ENCODE measurements at places on chromosomes 1 and 21.

DNA sequence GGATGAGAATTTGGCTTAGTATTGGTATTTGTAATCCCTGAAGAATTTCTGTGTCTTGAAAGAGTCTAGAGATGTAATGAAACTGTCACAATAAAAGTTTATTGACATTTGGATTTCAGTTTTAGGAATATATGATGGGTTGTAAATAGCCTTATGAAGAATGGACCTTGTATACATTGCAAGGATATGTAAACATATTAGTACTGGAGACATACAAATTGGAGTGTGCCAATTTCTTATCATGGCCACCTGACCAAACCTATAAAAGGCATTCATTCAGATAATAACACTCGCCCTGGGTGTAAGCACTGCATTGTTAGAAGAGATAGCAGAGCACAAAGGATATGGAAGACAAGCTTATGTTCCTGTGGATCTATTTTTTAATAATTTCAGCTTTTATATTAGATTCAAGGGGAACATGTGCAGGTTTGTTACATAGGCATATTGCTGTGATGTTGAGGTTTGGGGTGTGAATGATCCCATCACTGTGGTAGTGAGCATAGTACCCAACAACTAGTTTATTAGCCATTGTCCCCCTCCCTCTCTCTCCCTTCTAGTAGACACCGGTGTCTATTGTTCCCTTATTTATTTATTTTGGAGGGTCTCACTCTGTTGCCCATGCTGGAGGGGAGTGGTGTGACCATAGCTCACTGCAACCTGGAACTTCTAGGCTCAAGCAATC, 8.6 kb downstream of the S1PR1 start:
- no peak for DNase-seq

GRCh38 chr1:64122588-64122987, 80.8 kb upstream of the UBE2U start:
- no peak for DNase-seq

DNA sequence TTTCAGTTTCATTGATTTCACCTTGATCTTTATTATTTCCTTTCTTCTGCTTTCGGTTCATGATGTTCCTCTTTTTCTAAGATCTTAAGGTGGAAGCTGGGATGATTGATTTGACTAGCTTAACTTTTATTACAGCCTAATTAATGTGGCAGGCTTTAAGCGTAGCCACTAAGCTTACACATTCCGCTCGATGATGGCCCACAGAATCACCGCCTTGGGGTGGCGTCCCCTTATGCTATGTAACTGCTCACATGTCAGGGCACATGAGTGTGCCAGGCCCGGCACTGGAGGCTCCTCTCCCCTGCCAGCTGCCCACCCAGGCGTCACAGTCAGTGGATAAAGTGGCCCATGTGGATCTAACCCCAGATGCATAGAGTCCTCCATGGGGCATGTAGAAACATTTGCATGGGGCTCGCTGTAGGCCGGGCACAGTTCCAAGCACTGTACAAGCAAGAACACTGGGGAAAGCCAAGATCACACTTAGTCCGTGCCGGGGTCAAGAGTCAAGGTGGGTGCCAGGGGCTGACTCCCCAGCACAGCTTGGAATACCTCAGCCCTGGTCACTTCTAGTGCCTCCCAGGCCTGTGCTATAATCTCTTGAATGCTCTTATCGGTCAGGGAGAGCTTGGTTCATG, 41.7 kb downstream of the PKNOX1 start:
- DNase-seq = no peak

- DNase-seq = no peak
Observed at GRCh38 chr21:31943561-31943960, 70.7 kb downstream of the HUNK start.

DNA sequence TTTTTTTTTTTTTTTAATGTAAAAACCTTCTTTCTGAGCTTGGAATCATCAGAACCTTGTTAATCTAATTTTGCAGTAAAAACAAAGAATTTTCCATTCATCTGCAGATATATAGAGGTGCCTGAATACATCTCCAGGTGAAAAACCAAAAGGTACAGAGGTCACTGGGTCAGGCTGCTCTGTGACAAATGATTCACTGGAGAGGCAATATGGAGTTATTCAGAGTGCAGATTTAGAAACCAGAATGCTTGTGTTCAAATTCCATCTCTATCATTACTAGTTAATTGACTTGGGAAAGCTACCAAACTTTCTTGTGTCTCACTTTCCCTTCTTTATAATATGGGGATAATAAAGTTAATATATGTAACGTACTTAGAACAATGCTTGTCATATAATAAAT, 51.5 kb upstream of the C1orf53 start:
- DNase-seq = no peak

GRCh38 chr1:41330588-41331545, 30.4 kb upstream of the FOXO6 start:
- no peak for DNase-seq

DNA sequence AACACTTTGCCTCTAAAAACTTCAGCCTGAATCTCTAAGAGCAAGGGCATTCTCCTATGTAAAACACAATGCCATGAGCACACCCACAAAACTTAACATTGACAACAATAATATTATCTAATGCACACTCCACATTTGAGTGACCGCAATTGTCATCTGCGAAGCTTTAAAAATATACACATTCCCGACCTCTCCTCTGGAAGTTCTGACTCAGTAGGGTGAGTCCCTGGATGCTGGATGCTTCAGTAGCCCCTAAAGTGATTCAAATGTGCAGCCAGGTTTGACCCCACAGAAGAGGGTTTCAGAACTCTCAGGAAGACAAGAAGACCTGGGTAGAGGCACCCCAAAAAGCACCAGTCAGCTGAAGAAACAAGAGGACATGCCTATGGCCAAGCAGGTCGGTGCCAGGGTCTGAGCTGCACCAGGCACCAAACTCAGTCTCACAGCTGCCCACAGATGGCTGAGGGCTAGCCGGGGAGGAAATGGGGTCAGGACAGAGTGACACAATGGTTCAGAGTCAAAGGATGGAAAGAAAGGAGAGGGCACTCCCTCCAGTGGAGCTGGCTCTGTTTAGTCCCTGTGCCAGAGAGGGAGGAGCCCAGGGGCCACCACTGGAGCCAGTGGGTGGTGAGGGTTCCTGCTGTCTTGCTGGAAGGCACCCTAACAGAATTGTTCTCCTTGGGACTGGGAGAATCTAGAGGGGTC, 17.4 kb downstream of the PIK3C2B start:
- no peak for DNase-seq

GRCh38 chr1:248596615-248597014, 885 bp downstream of the OR2T10 start:
- no peak for DNase-seq

DNA sequence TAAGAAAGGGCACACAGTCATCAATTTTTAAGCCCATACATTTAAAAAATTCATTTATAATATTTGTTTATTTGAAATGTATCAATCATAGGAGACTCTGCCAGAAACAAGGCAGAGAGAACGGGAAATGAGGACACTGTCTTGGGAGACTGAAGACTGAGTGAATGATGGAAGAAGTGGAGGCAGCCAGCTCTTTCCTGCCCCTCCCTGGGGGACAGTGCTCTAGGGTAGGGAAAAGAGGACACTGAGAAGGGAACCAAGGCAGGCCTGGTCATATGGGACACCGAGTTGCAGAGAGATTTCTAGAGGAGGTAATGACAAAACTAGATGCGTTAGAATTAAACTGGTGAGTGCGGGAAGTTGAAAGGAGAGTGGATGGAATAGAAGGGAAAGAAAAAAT, 31.6 kb downstream of the EEIG2 start:
- DNase-seq = no peak

DNA sequence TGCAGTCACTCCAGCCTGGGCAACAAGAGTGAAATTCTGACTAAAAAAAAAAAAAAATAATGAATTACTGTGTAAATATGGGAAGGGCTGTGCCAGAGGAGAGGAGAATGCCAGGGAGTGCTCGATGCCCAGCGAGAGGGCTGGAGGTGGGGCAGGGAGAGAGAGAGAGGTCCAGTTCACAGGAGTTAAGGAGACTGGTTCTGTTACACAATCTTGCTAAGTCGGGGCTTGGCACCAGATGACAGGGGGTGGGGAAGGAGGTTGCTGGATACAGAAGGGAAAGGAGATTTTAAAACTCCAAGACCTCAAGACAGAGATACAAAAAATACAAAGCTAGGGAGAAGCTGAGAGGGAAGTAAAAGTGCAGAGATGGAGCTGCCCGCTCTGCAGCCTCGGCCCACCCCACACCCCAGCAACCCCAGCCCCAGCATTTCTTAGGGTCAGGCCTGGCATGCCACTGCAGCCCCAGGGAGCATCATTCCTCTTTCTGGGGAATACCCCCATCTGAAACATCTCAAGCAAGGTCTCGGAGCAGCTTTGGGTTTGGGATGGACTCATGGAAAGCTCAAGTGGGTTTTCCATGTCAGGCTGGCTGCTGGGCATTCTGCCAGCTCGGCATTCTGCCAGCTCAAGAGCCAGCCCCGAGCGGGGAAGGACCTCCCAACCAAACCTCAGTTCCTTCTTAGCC, 991 bp downstream of the SELENBP1 start:
- no peak for DNase-seq

DNA sequence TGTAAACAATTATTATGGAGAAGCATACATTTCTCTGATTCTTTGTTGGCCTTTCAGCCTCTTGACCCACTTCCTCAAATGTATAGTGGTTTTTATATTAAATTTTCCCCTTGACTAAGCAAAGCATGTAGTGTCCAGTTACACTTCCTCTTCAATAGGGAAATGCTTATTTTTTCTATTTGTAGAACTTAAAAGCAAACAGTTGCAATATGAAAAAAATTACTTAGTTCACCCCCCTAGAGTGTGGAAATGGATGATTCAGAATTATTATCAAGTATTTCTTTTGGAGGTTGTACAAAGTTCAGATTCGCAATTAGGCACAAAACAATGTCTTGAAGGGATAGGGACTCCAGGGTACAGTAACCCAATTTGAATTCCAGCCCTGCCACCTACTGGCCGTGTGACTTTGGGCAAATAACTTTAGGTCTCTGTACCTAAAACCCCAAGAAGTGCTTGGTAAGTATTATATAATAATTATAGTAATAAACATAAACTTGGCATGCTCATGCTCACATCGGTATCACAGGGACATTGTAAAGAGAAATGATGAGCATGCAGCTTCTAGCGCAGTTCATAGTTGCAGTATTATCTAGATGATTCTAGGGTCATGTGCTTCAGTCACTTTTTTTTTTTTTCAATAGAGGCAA, 28.6 kb upstream of the IFNGR2 start:
- no peak for DNase-seq

DNA sequence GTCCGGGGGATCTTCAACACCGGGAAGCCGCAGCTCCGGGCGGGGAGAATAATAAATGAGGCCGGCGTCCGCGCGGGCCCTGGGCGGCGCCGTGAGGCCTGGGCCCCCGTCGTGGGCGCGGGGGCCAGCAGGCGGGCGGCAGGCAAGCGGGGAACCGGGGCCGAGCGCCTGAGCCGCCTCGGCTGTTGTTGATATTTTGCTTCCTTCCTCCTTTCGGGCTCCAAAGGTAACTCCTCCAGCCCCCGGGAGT, at the start of gene MEF2D:
Gene MEF2D (minus strand): TSS at position 233 of the 250 bp plus-strand sequence. CDS start 17,483 bp downstream, outside the sequence.
- no peak for DNase-seq

DNA sequence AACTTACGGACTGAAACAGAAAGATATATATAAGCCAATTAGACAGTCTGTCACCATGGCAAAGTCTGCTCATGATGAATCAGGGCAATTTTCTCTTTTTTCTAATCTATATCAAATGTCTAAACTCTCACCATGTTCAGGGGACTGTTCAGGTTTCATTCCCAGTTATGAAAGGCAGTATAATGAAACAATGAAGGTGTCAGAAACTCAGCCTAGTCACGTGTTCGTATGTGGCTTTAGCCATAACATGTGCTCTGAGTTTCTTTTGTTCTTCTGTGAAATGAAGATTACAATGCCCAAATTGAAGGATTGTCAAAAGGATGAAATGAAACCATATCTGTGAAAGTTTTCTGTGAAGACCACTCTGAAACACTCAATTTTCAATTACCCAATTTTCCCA, 392.9 kb downstream of the DSCAM start:
- no peak for DNase-seq

DNA sequence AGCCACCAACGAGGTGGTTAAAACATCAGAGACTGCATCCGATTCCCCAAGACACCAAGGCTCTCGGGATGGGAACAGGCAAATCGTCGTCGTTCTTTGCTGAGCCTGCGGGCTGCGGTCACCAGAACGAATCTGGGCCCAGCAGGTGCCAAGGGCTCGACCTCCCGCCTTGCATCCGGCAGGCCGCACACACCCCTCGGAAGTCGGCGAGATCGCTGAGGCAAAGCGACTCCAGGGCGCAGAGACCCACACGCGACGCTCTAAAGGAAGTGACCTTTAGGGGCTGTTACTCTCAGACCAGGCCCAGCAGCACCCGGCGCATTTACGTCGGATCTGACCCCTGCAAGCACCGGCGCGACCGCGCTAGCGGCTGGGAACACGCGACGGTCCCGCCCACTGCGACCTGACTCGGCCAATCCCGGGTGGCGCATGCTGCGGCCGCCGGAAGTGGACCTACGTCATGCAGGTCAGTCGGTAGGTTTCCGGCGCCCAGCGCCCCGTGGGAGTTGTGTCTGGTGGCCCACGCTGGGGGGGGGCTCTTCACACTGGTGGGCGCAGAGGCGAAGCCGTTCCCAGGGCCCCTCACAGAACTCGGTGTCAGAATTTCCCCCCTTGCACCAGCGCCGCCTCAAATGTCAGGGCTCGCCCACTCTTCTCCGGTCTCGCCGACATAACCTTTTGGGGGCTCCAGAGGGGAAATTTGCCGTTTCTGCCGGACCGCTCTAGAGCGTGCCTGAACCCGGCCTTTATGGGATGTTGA, 7.5 kb upstream of the PARK7 start:
- peak; percentile 66 for DNase-seq

- DNase-seq = no peak
Observed at GRCh38 chr21:42216726-42217572, 2.0 kb upstream of the ABCG1 start.

GRCh38 chr1:204941421-204942338, 71.0 kb downstream of the NFASC start:
- peak; percentile 6 for DNase-seq

Measured in stimulated activated CD8-positive, alpha-beta memory T cell treated with anti-CD3 and anti-CD28 coated beads, Interleukin-15, amount 100 ng/mL, for 24 hours (primary cell).